Bronchial epithelial cell (primary cell): ENCODE measurements at places on chromosomes 7 and 10. TPM values are rescaled to one million over a fixed set of nuclear protein-coding genes. Genes with fewer than 3 reads are reported as not detected.

ALKBH4 gene
- total RNA-seq: 8.7 and 10.0 TPM in 2 replicates

DNA sequence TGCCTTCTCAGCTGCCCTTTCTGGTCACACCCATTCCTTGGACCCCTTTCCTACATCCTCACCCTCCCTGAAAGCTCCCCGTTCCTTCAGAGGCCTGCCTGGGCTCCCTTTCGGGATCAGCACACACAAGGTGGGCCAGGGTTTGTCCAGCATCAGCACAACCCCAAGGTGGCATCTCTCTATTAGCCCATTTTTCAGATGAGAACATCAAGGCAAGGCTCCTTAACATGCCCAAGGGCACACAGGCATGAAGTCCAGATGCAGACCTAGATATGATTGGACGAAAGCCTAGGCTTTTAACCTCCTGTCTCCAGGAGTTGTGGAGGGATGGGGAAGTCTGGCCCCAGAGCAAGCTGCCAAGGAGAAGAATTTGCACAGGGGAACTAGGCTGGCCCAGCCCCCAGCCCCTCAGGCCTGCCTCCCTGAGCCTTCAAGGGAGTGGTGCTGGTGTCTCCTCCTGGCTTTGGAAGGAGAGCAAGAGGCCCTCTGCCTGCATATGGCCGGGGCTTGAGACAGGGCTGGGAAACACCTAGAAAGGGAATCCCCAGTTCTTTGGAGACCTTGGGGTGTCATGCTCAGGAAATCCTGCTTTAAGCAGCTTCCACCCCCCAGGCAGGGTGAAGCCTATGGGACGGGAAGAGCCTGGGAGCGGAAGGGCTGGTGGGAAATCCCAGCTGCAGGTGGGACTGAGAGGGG is 9.0 kb upstream of the VSIR start:
- DNase-seq: no peak

DNA sequence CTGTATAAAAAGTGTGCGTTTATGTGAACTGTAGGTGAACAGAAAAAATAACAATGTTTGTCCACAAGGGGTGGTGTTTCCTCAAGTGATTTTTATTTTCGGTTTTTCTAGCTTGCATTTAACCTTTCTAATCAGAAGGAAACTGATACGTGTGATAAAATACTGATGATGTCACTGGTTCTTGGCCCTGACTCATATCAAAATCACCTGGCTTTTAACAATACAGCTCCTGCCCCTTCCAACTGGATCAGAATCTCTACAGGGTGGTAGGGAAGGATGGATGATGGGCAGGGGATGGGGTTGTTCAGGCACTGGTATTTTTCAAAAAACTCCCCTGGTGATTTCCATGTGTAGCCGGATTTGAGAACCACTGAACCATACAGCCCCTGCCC is 10.9 kb downstream of the NPFFR1 start:
- peak; percentile 78 for DNase-seq

DNA sequence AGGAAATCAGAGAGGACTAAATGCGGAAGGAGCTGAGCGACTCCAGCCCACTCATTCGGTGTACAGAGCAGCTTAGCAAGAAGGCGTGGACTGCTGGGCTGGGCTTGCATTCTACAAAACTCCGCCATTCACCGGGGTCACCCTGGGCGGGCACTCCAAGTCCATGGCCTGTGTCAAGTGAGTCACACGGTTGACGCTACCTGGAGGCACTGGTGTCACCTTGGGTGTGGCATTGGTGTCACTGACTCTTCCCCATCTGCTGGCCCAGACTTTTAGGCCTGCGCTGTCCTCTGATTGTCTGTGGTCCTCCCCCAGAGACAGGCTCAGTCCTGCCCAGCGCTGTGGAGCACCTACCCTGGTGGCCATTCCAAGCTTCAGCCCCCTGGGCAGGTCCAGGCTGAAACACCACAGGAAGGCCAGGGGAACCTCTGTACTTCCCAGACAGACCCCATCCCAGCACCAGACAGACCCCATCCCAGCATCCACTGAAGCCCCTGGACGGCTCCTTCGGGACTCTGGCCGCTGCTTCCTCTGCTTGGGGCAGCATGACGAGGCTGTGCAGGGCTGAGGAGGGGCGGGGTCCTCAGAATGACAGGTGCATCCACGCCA is 30.6 kb upstream of the CNPY1 start:
- DNase-seq: no peak
